M059J (cell line): ENCODE measurements at places on chromosomes 11 and 22.

- no peak for DNase-seq
These were observed 82.7 kb upstream of the EED start for GRCh38 chr11:86161837-86162236.

DNA sequence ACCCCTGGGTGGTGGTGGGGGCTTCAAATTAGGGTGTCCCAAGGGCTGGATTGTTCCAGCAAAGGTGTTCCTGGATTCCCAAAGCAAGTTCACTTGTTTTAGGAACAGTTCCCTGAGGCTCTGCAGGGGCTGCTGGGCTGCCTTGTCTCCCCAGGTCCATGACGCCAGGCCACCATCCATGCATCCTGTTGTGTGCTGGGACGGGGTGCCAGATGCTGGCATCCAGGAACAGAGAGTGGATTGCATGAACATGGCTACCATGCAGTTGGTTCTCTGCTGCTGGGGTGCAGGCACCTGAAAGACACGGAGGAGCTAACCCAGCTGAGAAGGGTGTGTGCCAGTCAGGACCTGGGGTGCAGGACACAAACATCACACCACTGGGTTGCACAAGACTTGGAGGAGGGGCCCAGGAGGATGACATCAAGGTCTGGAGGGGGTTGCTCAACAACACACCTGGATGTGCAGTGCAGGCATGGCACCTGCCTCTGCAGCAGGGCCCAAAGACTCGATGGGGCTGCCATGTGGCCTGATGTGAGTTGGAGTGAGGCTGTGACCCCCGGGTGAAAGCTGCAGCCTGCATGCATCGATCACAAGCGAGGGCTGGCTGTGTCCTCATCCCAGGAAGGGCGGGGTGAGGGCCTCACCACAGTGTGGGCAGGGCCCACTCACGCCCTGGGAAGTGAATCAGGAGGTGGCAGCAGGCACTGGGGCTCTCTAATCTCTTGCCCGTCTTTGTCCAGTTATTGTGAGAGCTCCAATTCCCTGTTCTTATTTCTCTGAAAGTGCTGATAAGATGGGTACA lies 74.0 kb upstream of the CLDN5 start:
- no peak for DNase-seq

- no peak for DNase-seq
These were observed 7.0 kb downstream of the MAPK8IP2 start for GRCh38 chr22:50607659-50608020.

DNA sequence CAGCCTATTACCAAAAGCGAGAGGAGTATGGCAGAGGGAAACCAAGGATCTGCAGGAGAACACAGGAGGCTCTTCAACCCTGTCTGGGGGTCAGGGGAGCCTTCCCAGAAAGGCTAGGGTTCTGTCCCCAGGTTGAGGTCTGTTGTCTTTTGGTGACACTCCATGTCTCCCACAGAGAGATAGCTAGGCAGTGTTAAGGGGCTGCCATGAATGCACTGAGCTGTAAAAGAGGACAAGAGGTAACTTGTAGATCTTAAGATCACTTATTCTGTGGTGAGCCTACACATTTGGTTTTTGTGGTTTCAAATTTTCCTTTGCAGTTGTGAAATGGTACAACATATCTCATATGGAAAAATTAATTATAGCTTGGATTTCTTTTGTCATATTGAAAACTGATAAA lies 6.0 kb upstream of the ACER3 start:
- DNase-seq = no peak

- DNase-seq = peak; percentile 49
These were observed 28.2 kb downstream of the SIK3 start for GRCh38 chr11:117070016-117070415.

DNA sequence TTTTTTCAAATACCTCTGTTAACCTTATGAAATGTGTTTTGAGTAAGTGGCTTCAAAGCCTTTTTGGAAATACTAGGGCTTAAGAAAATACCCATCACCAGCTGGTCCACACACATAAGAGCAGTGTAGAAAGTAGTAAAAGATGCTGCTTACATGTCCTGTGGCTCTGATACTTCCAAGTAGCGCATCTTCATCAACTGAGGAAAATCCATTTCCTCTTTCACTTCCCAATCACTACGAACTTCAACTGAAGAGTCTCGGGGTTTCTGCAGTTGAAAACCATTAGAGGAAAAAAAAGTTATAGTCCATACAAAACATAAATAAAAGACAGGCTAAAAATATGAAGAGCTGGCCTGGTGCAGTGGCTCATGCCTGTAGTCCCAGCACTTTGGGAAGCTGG lies 8.5 kb downstream of the EIF3D start:
- DNase-seq = no peak

DNA sequence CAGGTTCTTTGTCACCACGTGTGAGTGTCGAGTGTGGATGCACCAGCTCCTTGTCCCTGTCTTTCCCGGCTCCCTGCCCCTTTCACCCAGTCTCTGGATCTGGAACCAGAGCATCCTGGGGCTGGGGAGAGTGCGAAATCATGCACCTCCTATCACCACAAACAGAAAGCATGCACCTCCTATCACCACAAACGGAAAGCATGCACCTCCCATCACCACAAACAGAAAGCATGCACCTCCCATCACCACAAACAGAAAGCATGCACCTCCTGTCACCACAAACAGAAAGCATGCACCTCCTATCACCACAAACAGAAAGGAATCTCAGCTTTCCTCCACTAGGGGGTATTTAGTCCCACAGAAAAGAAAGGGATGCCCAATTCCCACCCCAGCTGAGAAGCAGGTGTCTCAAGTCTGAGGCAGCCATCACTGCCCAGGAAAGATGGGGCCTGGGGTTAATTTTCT lies 5.9 kb upstream of the GLB1L3 start:
- DNase-seq = peak; percentile 28

DNA sequence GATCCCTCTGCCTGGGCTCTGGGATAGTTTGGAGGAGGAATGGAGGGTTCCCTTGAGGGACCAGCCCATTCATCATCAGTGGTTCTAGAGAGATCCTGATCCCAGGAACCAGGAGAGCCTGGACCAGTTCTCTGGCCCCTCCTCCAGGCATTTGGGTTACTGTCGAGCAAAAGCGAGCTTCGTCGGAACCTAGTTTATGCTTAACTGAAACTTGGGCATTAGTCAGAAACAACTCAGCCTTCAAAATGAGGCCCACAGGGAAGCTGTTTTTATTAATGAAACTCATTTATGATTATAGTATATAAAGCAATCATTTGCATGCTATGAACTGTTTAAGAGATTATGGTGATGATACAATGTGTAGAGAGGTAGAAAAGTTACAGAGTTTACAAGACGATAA lies 61.4 kb downstream of the LIF start:
- no peak for DNase-seq

DNA sequence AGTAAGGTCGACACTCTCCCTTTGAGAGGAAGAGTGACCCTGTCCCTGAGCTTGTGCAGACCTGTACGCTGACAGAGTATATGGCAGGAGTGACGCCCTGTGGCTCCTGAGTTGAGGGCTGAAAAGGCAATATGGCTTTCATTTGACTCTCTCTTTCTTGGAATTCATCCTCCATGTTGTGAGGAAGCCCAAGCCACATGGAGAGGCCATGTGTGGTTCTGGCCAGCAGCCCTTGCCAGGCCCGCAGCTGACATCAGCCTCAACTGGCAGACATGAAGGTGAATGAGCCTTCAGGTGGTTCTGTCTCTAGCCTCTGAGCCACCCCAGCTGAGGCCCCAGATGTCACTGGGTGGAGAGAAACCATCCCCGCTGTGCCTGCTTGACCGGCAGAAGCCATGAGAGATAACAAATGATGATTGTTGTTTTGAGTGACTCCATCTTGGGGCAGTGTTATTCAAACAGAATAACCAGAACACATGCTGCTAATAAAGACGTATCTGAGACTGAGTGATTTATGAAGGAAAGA lies 31.9 kb downstream of the SMIM38 start:
- no peak for DNase-seq

GRCh38 chr11:64331569-64332371 lies 8.2 kb upstream of the CCDC88B start:
- DNase-seq = peak; percentile 96

DNA sequence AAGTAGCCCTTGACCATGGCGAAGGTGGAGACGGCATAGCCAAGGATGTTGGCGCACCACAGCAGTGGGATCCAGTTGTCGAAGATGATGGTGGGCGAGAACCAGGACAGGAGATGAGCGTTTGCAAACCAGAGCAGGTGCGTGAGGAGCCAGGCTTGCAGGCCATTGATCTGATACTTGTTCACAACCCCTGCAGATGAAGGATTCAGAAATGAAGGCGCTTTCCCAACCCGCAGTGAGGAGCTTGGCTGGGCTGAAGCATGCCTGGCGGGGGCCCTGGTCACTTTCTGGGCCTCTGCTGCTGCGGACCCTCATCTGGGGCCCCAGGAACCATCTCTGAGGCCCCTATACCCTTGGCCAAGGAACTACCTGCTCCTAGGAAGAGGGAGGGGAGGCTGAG lies 6.9 kb downstream of the DHCR7 start:
- no peak for DNase-seq

DNA sequence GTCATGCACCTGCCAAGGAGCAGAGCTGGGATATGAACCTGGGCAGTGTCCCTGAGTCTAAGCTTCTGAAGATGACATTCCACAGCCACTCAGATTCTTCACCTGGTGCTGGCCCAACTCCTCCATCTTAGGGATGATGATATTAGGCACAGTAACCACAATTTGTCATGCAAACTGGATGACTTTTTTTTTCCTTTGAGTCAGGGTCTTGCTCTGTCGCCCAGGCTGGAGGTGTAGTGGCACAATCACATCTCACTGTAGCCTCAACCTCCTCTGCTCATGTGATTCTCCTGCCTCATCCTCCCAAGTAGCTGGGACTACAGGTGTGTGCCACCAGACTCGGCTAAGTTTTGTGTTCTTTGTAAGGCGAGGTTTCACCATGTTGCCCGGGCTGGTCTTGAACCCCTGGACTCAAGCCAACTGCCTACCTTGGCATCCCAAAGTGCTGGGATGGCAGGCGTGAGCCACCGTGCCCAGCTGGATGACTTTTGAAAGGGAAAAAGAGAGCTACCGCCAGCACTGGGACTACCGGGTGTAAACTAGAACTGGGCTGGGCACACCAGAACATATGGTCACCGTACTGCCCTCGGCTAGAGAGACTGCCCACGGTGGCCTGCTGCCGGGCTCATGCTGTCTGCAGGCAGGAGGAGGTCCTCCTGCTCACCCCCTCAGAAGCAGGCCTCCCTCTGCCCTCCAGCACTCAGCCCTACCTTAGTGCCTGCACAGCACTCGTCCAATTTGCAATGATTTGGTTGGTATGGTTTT lies 77.7 kb downstream of the NAT10 start:
- no peak for DNase-seq

GRCh38 chr11:76313913-76314740 lies 66.8 kb downstream of the THAP12 start:
- DNase-seq = no peak

GRCh38 chr11:17786824-17787525 lies 52.4 kb downstream of the KCNC1 start:
- DNase-seq = peak; percentile 81

DNA sequence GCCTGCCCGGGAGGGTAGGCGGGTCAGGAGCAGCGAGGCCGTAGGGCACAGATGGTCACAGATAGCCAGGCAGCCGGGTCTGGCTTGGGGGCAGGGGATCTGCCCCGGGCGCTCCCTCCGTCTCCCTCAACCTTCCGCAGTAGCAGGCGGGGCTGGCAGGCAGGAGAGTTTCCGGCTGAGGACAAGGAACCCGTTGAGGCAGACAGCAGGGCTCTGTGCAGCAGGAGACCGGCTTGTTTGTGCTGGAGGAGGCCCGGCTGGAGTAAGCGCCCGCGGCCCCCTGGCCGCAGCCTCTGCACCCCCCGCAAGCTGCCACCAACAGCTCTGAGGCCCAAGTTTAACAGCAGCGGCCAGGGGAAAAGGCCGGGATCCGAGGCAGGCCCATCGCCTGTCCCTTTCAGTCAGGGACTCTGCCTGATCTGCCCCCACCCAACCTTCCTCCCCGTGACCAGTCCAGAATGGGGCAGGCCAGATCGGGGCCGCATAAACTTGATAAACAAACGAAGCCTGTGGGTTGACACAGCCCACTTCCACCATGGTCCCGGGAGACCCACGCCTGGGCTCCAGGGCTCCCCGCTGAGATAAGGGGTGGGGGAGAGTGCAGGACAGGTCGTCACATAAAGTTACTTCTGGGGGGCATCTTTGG lies 13.6 kb downstream of the SCARF2 start:
- DNase-seq = no peak

DNA sequence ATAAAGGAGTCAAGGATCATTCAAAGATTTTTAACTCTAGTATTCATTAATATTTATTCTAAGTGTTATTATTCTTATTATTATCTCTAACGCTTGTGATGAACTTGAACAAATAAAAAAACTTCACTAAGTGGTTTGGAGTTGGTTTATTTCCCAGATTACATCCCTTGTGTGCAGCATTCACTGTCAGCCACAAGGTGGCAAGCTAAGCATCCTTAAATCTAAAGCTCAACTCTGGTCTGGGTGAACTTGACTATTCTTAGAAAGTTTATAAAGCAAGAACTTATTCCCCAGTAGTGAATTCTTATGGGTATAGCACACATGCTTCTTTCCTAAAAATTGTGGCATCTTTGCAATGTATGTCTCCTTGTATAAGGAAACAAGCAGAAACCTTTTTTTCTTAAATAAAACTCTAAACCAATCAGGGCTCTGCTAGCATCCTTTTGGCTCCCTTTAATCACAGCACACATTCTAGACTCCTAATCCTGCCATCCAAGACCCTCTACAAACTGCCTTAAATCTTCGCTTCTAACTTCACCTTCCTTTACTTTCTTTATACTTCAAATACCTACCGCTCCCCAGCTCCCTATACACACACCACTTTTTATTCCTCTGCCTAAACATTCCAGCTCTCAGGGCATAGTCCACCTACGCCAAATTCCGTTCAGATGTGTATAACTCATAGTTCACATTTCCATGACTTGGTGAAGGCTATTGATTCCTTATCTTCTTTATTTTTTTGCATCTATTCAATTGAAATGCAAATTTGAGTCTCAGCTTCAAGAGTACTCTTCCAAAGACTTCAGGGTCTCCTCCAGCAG lies 1068.8 kb downstream of the DLG2 start:
- DNase-seq = peak; percentile 46

DNA sequence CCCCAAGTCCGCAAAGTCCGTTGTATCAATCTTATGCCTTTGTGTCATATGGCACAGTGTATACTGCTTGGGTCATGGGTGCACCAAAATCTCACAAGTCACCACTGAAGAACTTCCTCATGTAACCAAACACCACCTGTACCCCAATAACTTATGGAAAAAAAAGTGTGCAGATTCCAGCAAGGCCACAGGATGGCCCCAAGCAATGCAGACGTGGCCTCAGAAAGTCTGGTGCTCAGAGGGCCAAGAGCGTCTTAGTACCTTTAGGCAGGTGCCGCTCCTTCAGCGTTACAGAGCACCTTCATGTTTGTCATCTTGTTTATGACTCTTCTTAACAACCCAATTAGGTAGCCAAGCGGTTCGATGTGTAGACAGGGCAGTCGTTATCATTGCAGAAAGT lies 65.3 kb downstream of the PRDM11 start:
- no peak for DNase-seq

- DNase-seq = no peak
These were observed 58.2 kb upstream of the HORMAD2 start for GRCh38 chr22:30021881-30022619.

- no peak for DNase-seq
These were observed 2.1 kb downstream of the RNF141 start for GRCh38 chr11:10538924-10539323.

- DNase-seq = no peak
These were observed 116.4 kb upstream of the PARVA start for GRCh38 chr11:12260731-12261521.
